ENCODE measurements at places on chromosomes 13 and 19.
A peak's percentile ranks its signal among the peaks of the same experiment; 100 is the strongest.

- DNase-seq = no peak
Observed at GRCh38 chr19:30884146-30884812, 465.0 kb downstream of the TSHZ3 start.

GRCh38 chr19:9847087-9847671, 12.1 kb downstream of the PIN1 start:
- DNase-seq = no peak

- no peak for DNase-seq
Observed at GRCh38 chr19:15934332-15935078, at the start of gene CYP4F11. TSS of gene CYP4F11 (minus strand) at chr19:15934529. CDS start at chr19:15934408, 121 bp downstream.

DNA sequence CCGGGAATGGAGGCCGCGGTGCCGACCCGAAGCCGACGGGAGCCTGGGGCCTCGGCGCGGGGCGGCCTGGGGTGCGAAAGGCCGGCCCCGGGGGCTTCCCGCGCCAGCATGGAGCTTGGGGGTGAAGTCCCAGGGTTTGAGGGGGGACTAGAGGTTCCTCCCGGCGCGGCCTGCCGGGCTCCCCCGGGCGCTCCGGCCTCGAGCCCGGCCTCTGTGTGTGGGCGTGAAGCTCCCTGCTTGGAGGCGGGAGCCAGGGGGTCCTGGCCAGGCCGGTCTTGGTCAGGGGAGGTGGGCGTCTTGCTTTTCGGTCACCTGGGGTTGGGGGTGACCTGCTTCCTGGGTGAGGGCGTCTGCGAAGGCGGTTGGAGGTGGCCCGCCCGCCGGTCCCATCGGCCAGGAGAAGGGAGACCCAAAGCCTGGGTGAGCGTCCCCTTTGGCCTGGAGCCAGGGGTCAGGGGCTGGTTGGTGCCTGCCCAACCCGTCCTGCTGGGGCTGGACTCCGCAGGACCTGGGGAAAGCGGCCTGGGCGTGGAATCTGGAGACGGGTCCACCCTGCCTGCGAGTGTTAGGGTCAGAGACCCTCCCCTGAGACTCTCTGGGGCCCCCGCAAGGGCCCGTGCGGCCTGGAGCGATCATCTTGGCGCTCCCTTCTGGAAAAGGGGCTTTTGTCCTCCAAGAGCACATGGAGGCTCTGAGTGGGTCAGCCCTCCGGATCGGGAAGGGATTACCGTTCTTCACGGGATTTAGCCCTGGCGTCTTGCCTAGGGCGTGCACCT, 535 bp downstream of the BSG start:
- peak; percentile 35 for DNase-seq

GRCh38 chr19:43331435-43332010, 22.0 kb upstream of the CD177 start:
- DNase-seq = no peak

Data from NCI-H345 (cell line).